ENCODE measurements at places on chromosomes 2 and 18.

GRCh38 chr18:59752666-59753065 is 55.4 kb upstream of the CCBE1 start:
- DNase-seq, result no peak

- no peak for DNase-seq
These were observed 164.9 kb downstream of the ARL4C start for GRCh38 chr2:234331966-234332365.

- DNase-seq, result no peak
These were observed 19.5 kb downstream of the MRPL44 start for GRCh38 chr2:223976635-223977226.

DNA sequence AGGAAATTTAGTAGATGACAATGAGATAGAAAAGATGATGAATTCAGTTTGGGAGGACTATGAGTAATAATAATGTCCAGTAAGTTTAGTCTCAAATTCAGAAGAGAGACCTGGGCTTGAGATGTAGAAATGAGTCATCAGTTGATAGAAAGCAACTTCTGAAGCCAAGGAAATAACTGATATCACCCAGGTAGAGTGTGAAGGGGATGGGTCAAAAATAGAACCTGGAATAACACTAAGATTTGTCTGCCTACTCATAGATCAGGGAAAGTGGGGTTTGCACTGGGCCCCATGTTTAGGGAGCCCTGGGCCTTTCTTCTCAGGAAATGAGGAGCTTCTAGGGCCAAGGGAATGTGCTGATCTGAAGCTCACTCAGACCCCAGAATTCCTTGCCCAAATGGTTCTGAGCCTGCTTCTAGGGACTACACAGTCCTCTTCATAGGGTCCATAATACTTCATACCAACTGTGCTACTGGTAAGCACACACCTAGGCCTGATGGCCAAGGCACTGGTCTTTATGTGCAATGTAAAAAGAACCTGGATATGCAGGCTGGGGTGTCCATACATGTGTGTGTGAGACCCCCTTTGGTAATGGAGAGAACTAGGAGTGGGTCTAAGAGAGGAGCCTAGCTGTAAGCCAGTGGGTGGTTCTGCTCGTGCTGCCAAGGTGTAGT is 141.2 kb downstream of the IKZF2 start:
- DNase-seq, result no peak

- no peak for DNase-seq
These were observed 2.4 kb upstream of the THNSL2 start for GRCh38 chr2:88167740-88168139.

- peak; percentile 46 for DNase-seq
These were observed 32.7 kb upstream of the SPRED2 start for GRCh38 chr2:65465124-65465523.

DNA sequence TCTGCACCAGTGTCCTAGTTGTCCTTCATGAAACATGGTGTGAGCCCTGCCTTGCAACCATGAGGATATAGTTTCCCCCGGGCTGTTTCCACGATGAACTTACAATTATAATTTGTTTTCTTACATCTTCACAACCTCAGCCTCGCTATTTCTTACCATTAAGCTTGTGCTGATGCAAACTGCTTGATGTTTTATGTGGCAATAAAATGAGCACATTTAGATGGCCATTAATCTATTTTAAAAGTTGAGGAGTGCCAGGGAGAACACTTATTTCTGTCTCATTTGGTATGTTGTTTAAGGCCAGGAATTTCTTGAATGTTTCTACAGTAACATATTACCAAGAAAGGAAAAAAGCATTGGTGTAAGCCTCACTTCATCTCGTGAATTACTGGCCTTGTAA is 214.5 kb upstream of the SLC8A1 start:
- no peak for DNase-seq

- peak; percentile 53 for DNase-seq
These were observed 32.2 kb downstream of the ZNF532 start for GRCh38 chr18:58896734-58897508.

DNA sequence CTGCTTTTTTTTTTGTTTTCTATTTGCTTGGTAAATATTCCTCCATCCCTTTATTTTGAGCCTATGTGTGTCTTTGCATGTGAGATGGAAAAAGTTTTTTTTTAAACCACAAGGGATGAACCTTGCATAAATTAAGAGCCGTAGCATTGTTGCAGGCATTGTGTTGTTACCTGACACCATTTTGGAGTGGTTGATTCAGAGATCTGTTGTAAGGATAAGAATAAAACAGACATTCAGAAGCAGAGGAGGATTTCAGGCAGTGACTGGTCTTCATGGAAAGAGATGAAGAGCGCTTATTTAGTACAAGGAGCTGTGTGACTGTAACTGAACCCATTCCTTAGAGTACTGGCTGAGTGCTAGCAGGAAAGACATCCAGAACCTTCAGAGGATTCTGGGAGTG is 101.2 kb downstream of the LTBP1 start:
- DNase-seq, result no peak

DNA sequence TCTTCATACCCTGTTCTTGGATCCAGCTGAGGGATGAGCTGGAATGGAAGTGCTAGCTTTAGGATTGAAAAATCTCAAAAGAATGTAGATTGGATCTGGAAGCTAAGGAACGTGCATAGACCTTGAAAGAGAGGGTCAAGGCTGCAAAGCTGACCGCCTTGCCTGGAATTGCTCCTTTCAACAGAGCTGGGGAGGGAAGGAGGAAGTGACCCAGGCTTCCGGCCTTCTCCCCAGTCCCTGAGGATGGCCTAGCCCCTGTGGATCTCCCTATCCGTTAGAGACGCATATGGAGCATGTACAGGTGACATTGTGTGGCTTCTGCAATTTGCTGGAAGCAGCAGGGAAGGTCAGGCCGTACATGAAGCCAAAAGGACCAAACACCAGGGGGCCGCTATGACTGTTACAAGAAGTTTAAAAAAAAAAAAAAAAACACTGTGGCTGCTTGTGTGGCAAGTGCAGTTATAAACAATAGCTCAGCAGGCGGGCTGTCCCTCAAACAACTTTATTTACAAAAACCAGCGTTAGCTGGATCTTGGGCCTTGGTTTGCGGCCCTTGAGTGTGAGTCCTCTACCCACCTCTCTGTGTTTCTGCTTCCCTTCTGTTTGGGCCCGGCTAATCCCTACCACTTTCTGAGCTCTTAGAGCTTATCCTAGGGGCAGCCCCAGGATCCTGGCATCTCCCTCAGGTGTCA is 227.6 kb downstream of the SEPTIN10 start:
- no peak for DNase-seq

GRCh38 chr2:99336804-99337112 is 431 bp upstream of the EIF5B start:
- DNase-seq, result peak; percentile 68

DNA sequence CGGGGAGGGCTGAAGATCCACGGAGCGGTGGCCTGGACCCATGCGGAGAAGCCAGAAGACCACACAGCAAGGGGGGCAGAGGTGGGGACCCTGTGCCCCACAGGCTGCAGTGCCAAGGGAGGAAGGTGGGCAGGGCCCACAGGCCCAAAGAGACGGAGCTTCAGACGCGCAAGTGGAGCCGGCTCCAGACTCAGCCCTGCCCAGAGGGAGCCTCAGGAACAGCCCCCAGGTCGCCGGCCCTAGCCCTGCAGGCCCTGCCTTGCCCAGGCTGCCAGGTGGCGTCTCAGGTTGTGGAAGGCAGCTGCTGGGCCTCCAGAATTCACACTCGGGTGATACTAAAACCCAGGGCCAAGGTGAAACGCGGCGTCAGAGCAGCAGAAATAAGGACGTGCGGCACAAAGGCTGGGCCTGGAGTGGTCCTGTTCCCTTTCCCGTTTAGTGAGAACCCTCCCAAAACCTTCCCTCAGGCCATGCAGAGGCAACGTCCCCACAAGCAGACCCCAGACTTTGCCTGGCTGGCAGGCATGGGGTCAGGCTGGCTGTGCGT is 36.8 kb downstream of the SLC66A2 start:
- DNase-seq, result no peak

DNA sequence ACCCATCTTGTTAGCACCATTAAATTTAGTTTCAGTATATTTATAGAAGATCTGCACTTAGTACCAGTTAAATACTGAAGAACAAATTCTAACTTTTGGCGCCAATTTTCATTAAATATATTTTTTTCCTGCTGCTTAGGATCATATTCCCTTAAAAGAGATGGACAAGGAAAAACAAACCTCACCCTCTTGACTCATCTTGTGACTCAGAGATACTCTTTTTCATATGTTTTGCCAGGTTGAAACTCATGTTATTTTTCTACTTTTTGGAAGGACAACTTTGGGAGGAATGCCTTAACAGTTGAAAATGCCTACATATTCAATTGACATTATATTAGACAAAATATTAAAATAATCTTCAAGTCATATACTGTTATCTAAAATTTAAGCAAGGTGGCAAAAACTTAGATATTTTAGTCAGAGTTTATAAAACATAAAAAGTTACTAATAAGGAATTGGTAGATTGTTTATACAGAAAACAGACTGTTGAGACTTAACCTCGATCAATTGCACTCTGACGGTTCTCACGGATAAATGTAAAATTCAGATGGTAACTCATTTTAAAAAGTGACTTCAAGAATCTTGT is 36.2 kb downstream of the PNO1 start:
- no peak for DNase-seq

GRCh38 chr18:13292736-13293135 is 74.2 kb downstream of the LDLRAD4 start:
- DNase-seq, result no peak

- no peak for DNase-seq
These were observed 273.6 kb downstream of the ASXL3 start for GRCh38 chr18:33851546-33852078.

GRCh38 chr18:79302120-79302519 is 93.6 kb upstream of the NFATC1 start:
- DNase-seq, result no peak

- no peak for DNase-seq
These were observed 391.5 kb upstream of the VWC2L start for GRCh38 chr2:214019229-214019972.

GRCh38 chr2:128374711-128375413 is 56.2 kb upstream of the HS6ST1 start:
- peak; percentile 32 for DNase-seq

Measured in DMS 273 treated with DMSO at 0.1 percent for 48 hours (cell line).